ENCODE measurements at places on chromosomes 3 and 15. TPM values are rescaled to one million over a fixed set of nuclear protein-coding genes. Genes with fewer than 3 reads are reported as not detected.

Gene HESX1
- total RNA-seq = 1.1 TPM

Gene KBTBD12
- 0.28 TPM for total RNA-seq

Gene C3orf70
- 0.10 TPM for total RNA-seq

Gene ISLR
- total RNA-seq = 0.28 TPM

Gene FOXB1
- total RNA-seq = 0.64 TPM

Gene SAMD7
- not detected for total RNA-seq

DNA sequence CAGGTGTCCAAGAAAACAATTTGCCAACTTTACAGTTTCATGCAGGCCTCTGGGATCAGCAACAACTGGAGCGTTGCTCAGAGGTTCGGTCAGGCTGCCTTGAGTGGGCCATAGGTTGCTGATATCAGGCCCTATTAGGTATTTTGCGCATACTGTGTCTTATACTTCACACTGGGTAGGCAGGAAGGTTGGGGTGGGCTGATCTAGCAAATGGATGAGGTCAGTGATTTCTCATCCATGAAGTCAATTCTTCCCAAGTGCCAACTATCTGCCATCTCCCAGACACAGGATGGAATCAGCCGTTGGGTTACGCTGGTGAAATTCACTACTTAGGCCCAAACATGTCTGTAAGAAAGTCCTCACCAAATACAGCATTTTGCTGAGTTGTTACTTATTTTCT is 77.6 kb downstream of the SLC7A14 start:
- H3K27ac ChIP-seq = no peak overlapping the region
- 0 out of 2 replicates have a peak, but pooled peaks cover 3% of the 10 kb centered on the region for H3K4me1 ChIP-seq
- no peak for DNase-seq
- no peak overlapping the region for H3K4me3 ChIP-seq

DNA sequence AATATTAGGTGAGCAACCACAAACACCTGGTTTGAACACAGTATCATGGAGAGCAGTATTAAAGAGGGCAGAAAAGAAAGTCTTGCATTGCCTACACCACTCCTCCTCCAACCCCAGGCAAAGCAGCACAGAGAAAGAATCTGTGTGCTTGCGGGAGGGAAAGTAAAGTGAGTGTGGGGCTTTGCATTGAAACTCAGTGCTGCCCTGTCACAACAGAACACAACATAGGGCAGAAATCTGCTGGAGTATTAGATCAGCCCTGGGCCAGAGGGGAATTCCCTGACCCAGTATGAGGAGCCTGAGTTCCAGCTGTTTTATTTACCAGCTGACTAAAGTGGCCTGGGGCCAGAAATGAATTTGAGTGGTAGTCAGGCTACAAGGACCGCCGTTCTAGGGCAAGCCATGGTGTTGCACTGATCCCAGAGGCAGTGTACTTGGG is 75.5 kb downstream of the SPATA16 start:
- DNase-seq = no peak
- no peaks in the 10 kb centered on the region for H3K36me3 ChIP-seq
- no peak overlapping the region for H3K4me3 ChIP-seq
- H3K4me1 ChIP-seq = no peaks in the 10 kb centered on the region
- H3K27ac ChIP-seq = no peak overlapping the region

DNA sequence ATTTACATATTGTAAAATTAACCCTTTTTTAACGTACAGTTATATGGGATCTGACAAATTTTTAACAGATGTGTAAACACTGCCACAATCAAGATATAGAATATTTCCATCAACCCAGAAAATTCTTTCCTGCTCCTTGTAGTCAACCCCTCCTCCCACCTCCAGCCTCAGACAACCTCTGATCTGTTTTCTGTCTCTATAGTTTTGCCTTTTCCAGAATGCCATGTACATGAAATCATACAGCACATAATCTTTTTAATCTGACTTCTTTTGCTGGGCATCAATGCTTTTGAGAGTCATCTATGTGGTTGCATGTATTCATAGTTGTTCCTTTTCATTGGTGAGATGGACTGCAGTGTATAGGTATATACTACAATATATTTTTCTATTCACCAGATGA is 153.0 kb downstream of the SMAD6 start:
- no peaks in the 10 kb centered on the region for H3K36me3 ChIP-seq
- H3K27ac ChIP-seq = peak overlapping the region; percentile 90

- no peak overlapping the region for H3K4me3 ChIP-seq
- no peak for DNase-seq
- H3K27ac ChIP-seq = no peak overlapping the region
- H3K4me1 ChIP-seq = no peaks in the 10 kb centered on the region
These were observed 62.8 kb upstream of the UTS2B start for GRCh38 chr3:191393146-191393545.

- H3K36me3 ChIP-seq = no peaks in the 10 kb centered on the region
- no peak for DNase-seq
- peaks cover 93% of the 10 kb centered on the region for H3K4me1 ChIP-seq
- peak overlapping the region; percentile 82 for H3K27ac ChIP-seq
- no peaks in the 10 kb centered on the region for H3K27me3 ChIP-seq
These were observed 54.2 kb downstream of the FLNB start for GRCh38 chr3:58062472-58062871.

- H3K27me3 ChIP-seq = no peaks in the 10 kb centered on the region
- no peak overlapping the region for H3K4me3 ChIP-seq
- H3K4me1 ChIP-seq = no peaks in the 10 kb centered on the region
These were observed 200.4 kb upstream of the WNT5A start for GRCh38 chr3:55687526-55687925.

DNA sequence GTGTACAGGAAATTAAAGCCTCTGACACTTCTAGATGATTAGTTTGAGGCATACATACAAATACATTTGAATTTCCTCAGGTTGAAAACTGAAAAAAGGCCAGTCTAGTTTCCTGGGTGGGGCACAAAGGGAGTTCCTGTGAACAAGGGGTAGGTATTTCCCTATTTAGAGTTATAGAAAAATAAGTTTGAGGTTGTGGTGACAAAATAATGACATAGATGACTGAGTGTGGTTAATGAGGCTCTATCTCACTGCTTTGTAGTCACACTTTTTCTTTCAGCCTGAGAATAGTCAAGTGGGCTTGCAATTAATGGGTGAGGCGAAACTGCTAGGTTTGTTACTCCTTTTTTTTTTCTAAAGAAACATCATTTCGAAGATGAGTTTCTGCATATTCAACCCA is 4.3 kb downstream of the SLCO3A1 start:
- H3K36me3 ChIP-seq = no peaks in the 10 kb centered on the region
- H3K4me3 ChIP-seq = no peak overlapping the region
- H3K27me3 ChIP-seq = no peaks in the 10 kb centered on the region
- peaks cover 11% of the 10 kb centered on the region for H3K4me1 ChIP-seq
- H3K27ac ChIP-seq = no peak overlapping the region

GRCh38 chr3:102092617-102093466 is 243.5 kb downstream of the NFKBIZ start:
- H3K27ac ChIP-seq = no peak overlapping the region
- DNase-seq = no peak
- H3K4me1 ChIP-seq = no peaks in the 10 kb centered on the region
- no peaks in the 10 kb centered on the region for H3K36me3 ChIP-seq
- H3K27me3 ChIP-seq = 0 out of 2 replicates have a peak, but pooled peaks cover 2% of the 10 kb centered on the region

DNA sequence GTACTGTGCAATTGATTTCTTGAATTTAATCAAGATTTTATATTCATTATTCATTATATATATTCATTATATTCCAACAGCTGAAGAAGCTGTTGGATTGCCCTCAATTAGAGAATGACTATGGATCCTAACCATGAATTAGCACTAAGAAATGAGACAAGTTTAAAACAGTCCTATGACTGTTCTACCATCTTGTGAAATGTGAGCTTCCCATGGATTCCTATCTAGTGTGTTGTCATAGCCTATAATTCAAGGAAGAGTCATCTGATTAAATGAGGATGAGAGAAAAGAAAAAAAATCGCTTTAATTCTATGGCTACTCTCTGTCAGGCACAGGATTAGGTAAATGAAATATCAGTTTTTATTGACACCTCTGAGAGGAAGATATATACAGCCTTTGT is 696.6 kb upstream of the NAALADL2 start:
- H3K27ac ChIP-seq = no peak overlapping the region
- no peaks in the 10 kb centered on the region for H3K36me3 ChIP-seq
- H3K4me1 ChIP-seq = no peaks in the 10 kb centered on the region
- H3K4me3 ChIP-seq = no peak overlapping the region

DNA sequence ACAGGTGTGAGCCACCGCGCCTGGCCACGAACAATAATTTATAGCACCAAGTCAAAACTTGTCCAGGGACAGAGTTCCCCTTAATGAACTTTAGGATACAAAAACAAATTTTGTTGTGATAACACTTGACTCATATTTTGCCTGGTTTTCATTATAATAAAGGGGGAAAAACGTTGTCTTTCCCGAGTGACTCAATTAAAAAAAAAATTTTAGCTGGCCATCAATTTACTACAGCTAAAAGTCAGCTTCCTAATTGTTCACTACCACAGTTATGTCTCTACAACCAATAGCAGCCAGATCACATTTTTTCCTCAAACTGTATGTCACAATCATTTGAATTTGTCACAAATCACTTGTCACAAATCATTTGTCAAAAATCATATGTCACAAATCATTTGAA is 116.0 kb downstream of the P3H2 start:
- no peaks in the 10 kb centered on the region for H3K36me3 ChIP-seq
- peak overlapping the region; percentile 86 for H3K27ac ChIP-seq
- H3K4me1 ChIP-seq = peaks cover 55% of the 10 kb centered on the region
- H3K4me3 ChIP-seq = no peak overlapping the region

GRCh38 chr3:69122403-69122802 is at the start of gene LMOD3:
Gene LMOD3, minus strand, starts transcription at chr3:69122595. Its CDS starts 209 bp downstream, at chr3:69122386.
- H3K36me3 ChIP-seq = no peaks in the 10 kb centered on the region
- H3K4me1 ChIP-seq = no peaks in the 10 kb centered on the region
- H3K27me3 ChIP-seq = no peaks in the 10 kb centered on the region
- no peak within 1 kb of the TSS for H3K27ac ChIP-seq

- no peaks in the 10 kb centered on the region for H3K4me1 ChIP-seq
- no peaks in the 10 kb centered on the region for H3K27me3 ChIP-seq
- no peaks in the 10 kb centered on the region for H3K36me3 ChIP-seq
- H3K27ac ChIP-seq = no peak overlapping the region
These were observed 19.0 kb downstream of the FBLN2 start for GRCh38 chr3:13567684-13568514.

DNA sequence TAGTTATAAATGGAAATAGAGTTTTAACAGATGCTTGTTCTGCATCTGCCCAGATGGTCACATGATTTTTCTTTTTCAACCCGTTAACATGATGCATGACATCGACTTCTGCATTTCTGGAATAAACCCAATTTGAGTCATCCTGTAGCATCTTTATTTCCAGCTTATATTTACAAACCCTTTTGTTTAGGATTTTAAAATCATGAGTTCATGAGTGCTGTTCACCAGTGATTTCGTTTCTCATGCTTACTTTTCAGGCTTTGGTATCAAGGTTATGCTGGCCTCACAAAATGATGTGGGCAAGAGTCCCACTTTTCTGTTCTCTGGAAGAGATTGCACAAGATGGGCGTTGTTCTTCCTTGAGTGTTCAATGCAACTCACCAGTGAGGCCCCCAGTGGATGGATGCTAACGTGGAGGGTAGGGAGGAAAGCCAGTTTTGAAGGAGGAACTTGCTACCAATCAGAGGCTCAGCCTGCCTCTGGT is 5.2 kb downstream of the HRH1 start:
- no peaks in the 10 kb centered on the region for H3K27me3 ChIP-seq
- H3K36me3 ChIP-seq = no peaks in the 10 kb centered on the region
- H3K4me3 ChIP-seq = no peak overlapping the region
- no peak for DNase-seq
- H3K27ac ChIP-seq = no peak overlapping the region

DNA sequence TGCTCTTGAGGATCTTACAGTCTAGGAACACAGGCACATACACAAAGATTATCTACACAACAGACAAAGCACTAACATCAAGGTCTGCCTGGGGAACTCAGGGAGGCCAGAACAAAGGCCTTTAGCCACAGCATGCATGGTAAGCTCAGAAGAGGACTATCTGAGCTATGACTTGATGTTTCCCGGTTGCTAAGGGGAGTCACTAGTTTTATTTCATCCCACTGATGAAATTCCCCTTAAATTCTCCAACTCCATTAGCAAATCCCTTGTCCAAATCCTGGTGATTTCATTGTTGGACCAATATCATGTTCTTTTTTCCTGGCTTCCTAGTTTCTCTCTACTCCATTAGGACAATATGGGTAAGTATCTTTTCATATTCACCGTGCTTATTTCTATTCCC is 23.3 kb downstream of the FBN1 start:
- no peak overlapping the region for H3K27ac ChIP-seq
- H3K27me3 ChIP-seq = no peaks in the 10 kb centered on the region
- no peaks in the 10 kb centered on the region for H3K4me1 ChIP-seq
- H3K4me3 ChIP-seq = no peak overlapping the region
- no peaks in the 10 kb centered on the region for H3K36me3 ChIP-seq
- no peak for DNase-seq

- H3K36me3 ChIP-seq = no peaks in the 10 kb centered on the region
- H3K4me1 ChIP-seq = no peaks in the 10 kb centered on the region
- H3K27me3 ChIP-seq = peaks cover 13% of the 10 kb centered on the region
- no peak overlapping the region for H3K27ac ChIP-seq
- H3K4me3 ChIP-seq = no peak overlapping the region
These were observed 29.6 kb upstream of the MGLL start for GRCh38 chr3:127851899-127852298.

- no peak overlapping the region for H3K4me3 ChIP-seq
- no peak overlapping the region for H3K27ac ChIP-seq
- H3K4me1 ChIP-seq = peaks cover 7% of the 10 kb centered on the region
- H3K27me3 ChIP-seq = peaks cover 24% of the 10 kb centered on the region
- DNase-seq = peak; percentile 33
These were observed 2.9 kb upstream of the NME9 start for GRCh38 chr3:138332472-138333073.

- DNase-seq = no peak
- peaks cover 7% of the 10 kb centered on the region for H3K27me3 ChIP-seq
- no peak overlapping the region for H3K4me3 ChIP-seq
- no peaks in the 10 kb centered on the region for H3K36me3 ChIP-seq
These were observed 30.1 kb downstream of the GPR15 start for GRCh38 chr3:98561727-98562521.

GRCh38 chr15:94286583-94286982 is 55.2 kb downstream of the MCTP2 start:
- H3K4me1 ChIP-seq = no peaks in the 10 kb centered on the region
- H3K27me3 ChIP-seq = no peaks in the 10 kb centered on the region
- H3K36me3 ChIP-seq = no peaks in the 10 kb centered on the region

- H3K4me3 ChIP-seq = no peak overlapping the region
- no peaks in the 10 kb centered on the region for H3K27me3 ChIP-seq
- no peaks in the 10 kb centered on the region for H3K4me1 ChIP-seq
- no peak overlapping the region for H3K27ac ChIP-seq
These were observed 680.1 kb downstream of the EPHA3 start for GRCh38 chr3:89787485-89787884.

GRCh38 chr15:31605467-31605931 is 278.9 kb downstream of the KLF13 start:
- H3K27me3 ChIP-seq = no peaks in the 10 kb centered on the region
- no peaks in the 10 kb centered on the region for H3K4me1 ChIP-seq
- DNase-seq = no peak
- H3K36me3 ChIP-seq = no peaks in the 10 kb centered on the region

GRCh38 chr3:107251819-107252218 is 125.4 kb upstream of the CCDC54 start:
- H3K27ac ChIP-seq = no peak overlapping the region
- DNase-seq = no peak
- H3K27me3 ChIP-seq = peaks cover 8% of the 10 kb centered on the region
- H3K4me1 ChIP-seq = no peaks in the 10 kb centered on the region
- H3K36me3 ChIP-seq = no peaks in the 10 kb centered on the region

GRCh38 chr15:33720952-33721351 is 247.3 kb upstream of the CHRM5 start:
- H3K27ac ChIP-seq = no peak overlapping the region
- DNase-seq = no peak
- H3K4me1 ChIP-seq = no peaks in the 10 kb centered on the region
- H3K27me3 ChIP-seq = no peaks in the 10 kb centered on the region

GRCh38 chr15:22980189-22981050 is at the start of gene CYFIP1:
Gene CYFIP1, minus strand, starts transcription at chr15:22980368. Its CDS starts 33,083 bp downstream, at chr15:22947285.
- H3K36me3 ChIP-seq = no peaks in the 10 kb centered on the region
- peak within 1 kb of the TSS; percentile 77 for H3K27ac ChIP-seq
- H3K4me1 ChIP-seq = 0 out of 2 replicates have a peak, but pooled peaks cover 6% of the 10 kb centered on the region
- DNase-seq = no peak
- peak within 1 kb of the TSS; percentile 77 for H3K4me3 ChIP-seq

Measured in Panc1 (cell line).